ENCODE measurements at places on chromosomes 3 and 15. TPM values are rescaled to one million over a fixed set of nuclear protein-coding genes. Genes with fewer than 3 reads are reported as not detected.
A peak's percentile ranks its signal among the peaks of the same experiment; 100 is the strongest.

GRCh38 chr3:195438371-195438770 is 4.4 kb downstream of the ACAP2 start:
- no peak for DNase-seq

GRCh38 chr15:40336744-40337122 is 4.0 kb downstream of the CCDC9B start:
- no peak for DNase-seq

DNA sequence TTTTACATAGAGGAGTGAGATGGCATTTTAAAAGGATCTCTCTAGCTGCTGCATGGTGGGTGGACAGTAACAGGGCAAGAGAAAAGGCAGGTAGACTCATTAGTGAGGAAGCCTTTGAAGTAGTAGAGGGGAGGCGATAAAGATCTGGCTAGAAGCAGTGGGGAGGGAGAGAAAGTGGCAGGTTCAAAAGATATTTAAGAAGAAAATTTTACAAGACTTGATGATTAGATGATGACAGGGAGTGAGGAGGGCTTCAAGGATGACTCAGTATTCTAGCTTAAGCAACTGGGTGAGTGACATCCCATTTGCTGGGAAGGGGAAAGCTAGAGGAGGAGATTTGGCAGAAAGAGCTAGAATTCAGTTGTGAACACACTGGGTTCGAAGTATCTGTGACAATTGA is 3.8 kb upstream of the BRPF1 start:
- no peak for DNase-seq

- DNase-seq: peak; percentile 71
These were observed 202.5 kb upstream of the TLE3 start for GRCh38 chr15:70299931-70300869.

GRCh38 chr3:192494174-192494573 is 233.2 kb downstream of the FGF12 start:
- no peak for DNase-seq

DNA sequence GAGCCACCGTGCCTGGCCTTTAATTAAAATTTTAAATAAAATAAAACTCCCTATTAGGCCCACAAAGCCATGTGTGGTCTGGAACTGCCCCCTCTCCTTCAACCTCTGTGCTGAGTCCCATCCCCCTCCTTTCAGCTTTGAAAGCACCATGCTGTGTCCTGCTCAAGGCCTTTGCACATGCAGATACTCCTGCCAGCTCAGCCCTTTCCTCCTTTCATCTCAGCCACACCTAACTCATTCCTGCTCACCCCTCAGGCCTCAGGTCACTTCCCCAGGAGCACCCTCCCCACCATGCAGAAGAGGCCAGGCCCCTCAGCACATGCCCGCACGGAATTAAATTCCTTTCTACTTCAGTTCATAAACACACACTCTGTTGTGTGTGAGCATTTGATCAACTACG is 28.1 kb downstream of the ATRIP start:
- no peak for DNase-seq

DNA sequence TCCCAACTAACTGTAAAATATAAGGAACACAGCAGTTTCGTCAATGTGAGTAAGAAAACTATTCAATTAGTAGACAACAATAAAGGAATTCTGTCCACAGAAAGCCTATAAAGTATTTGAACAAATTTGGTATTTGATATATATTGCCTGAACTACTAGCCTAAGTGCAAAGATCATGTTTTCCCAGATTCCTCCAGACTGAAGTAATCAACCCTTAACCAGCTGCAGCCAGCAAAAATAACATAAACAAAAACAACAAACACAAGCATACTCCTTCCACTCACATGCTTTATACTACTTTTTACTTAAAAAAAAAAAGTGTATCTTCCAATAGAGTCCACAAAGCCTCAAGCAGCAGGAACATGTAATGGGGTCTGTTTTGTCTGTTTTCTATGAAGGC is 24.1 kb downstream of the PGBD4 start:
- DNase-seq: no peak

GRCh38 chr3:185342459-185343174 is 20.3 kb upstream of the MAP3K13 start:
- no peak for DNase-seq

- DNase-seq: no peak
These were observed 5.6 kb downstream of the LIMD1 start for GRCh38 chr3:45599984-45600650.

DNA sequence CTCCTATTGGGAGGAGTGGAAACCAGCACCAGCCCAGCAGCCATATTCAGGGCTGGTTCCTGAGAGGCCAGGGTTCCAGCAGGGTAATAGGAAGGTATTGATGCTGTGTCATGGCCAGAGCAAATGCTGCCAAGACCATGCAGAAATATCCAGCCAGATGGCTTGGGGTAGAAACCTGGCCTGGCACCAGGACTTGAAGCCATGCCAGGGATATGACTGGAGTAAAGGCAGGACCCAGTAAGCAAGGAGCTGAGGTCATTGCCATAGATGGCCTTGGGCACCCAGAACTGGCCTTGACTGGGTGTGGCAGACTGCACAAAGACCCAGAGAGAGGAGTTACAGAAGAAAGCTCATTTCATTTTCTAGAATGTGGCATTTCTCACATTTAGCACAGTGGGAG is 257.6 kb upstream of the GOLGA6L4 start:
- DNase-seq: no peak

GRCh38 chr3:53156368-53156834 is 4.6 kb upstream of the PRKCD start:
- DNase-seq: no peak

- DNase-seq: no peak
These were observed 5.3 kb downstream of the CPOX start for GRCh38 chr3:98588065-98588464.

- no peak for DNase-seq
These were observed 10.6 kb upstream of the POU1F1 start for GRCh38 chr3:87287011-87287410.

GRCh38 chr15:35834216-35834830 is 288.4 kb upstream of the DPH6 start:
- DNase-seq: no peak

DNA sequence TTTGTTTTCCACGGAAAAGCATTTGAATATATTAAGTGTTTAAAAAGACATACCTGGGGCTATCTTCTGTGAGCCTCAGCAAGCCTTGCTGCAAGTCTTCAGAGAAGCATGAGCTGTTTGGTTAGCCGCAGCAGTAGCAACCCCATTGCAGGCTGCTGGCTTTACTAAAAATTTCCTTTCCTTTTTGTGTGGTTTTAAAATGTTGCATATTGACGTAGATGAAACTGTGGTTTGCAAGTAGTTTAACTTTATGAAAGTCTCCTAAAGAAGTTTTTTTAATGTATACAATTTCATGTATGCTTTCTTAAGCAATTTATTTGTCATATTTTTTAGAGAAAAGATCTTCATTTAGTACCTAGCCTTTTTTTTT is at the start of gene GPR171:
TSS of gene GPR171 (minus strand) at position 166 of the 370 bp plus-strand sequence. CDS start 3,830 bp downstream, outside the sequence.
- DNase-seq: peak; percentile 72

- DNase-seq: no peak
These were observed 38.1 kb upstream of the LMOD3 start for GRCh38 chr3:69160525-69160924.

- DNase-seq: no peak
These were observed 828 bp downstream of the U2SURP start for GRCh38 chr3:143002083-143002712.

- no peak for DNase-seq
These were observed 123.2 kb downstream of the IGF1R start for GRCh38 chr15:98771541-98771940.

GRCh38 chr3:2655229-2655701 is 454.9 kb downstream of the IL5RA start:
- DNase-seq: no peak

GRCh38 chr3:171890398-171890797 is 47.2 kb downstream of the TMEM212 start:
- no peak for DNase-seq

GRCh38 chr3:40800343-40800742 is 275.6 kb downstream of the ZNF621 start:
- no peak for DNase-seq

- DNase-seq: no peak
These were observed 12.0 kb downstream of the TBC1D5 start for GRCh38 chr3:17730318-17730967.

- DNase-seq: no peak
These were observed 8.5 kb upstream of the LSAMP start for GRCh38 chr3:116453666-116454346.

- no peak for DNase-seq
These were observed 48.5 kb downstream of the TJP1 start for GRCh38 chr15:29773816-29774215.

DNA sequence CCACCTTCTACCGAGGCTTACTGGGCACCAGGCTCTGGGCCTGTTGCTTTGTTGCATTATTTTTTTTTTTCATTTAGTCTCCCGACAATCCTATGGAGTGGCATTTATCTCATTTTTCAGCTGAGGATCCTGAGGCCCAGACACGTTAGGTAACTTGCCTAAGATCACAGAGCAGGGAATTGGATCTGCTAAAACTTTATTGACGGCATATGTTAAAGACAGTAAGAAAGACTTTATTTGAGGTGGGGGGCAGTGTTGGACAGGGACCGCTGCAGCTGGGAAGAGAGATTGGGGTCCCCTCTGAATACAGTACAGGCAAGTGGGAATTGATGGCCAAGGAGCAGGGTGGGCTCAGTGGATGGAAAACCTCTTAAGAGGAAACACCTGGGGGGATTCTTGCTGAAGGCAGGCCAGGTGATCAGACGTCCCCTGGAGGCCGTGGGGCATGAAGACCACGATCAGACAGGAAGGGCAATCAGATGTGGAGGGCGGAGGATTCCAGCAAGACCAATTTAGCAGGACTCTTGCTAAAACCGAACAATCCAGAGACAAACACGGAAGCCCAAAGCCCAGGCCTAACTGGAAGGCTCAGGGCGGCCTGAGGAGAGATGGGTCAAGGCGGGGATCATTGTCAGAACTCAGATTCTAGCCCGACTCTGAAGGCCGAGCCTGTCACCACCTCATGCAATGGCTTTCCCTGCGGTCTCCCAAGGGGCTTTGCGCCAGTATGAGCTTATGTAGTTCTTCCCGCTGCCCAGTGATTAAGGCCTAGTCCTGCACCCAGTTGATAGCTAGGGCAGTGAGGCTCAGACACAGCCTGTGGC is 53.7 kb downstream of the RGMA start:
- DNase-seq: no peak

DNA sequence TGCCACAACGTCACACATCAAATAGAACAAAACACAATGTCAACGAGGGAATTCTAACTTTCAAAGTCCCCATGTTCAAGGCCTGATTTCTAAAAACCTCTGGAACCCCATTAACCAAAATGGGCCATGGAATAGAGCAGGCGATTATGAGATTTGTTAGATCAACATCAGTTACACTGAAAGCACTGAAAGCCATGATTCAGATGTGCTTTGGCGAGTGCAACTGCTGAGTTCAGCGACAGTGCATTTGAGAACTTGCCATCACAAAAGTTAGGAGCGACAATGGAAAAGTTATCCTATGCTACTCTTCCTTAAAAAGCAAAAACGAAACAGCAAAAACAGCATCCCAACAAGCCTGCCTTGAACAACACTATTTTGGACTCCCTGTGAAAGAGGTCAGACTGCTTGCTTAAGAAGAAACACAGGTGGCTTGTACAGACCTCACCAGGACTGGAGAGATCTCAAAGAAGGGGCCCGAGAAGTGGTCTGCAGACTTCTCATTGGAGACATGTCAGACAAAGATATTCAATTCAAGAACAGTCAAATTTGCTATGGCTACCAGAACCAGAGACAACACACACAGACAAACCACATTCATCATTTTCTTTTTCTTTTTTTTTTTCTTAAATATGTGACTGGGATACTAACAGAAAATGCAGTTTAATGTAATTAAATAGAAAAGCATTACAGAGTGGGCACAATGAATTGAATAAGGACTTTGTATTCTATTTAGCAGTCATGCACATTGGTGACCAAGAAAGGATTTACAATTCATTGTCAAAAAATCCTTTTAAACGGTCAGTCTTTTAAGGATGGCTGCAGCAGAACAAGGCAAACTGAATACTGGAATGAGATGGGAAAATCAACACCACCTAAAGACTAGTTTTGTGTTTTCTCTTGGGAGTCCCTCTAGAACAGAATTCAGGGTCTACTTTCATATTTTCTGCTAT is 20.9 kb downstream of the UQCC5 start:
- no peak for DNase-seq

- DNase-seq: no peak
These were observed 45.2 kb upstream of the LRRC58 start for GRCh38 chr3:120394347-120394746.

GRCh38 chr3:94394885-94395284 is 332.0 kb downstream of the NSUN3 start:
- no peak for DNase-seq

GRCh38 chr15:66908744-66909095 is 156.7 kb upstream of the SMAD3 start:
- DNase-seq: no peak

GRCh38 chr3:115922681-115923347 is 299.5 kb downstream of the GAP43 start:
- no peak for DNase-seq

- DNase-seq: no peak
These were observed 47.4 kb upstream of the PSMD6 start for GRCh38 chr3:64070704-64071103.

- no peak for DNase-seq
These were observed 100.4 kb downstream of the DAPK2 start for GRCh38 chr15:63945838-63946298.

GRCh38 chr3:22980346-22980745 is 222.8 kb upstream of the UBE2E2 start:
- DNase-seq: no peak

DNA sequence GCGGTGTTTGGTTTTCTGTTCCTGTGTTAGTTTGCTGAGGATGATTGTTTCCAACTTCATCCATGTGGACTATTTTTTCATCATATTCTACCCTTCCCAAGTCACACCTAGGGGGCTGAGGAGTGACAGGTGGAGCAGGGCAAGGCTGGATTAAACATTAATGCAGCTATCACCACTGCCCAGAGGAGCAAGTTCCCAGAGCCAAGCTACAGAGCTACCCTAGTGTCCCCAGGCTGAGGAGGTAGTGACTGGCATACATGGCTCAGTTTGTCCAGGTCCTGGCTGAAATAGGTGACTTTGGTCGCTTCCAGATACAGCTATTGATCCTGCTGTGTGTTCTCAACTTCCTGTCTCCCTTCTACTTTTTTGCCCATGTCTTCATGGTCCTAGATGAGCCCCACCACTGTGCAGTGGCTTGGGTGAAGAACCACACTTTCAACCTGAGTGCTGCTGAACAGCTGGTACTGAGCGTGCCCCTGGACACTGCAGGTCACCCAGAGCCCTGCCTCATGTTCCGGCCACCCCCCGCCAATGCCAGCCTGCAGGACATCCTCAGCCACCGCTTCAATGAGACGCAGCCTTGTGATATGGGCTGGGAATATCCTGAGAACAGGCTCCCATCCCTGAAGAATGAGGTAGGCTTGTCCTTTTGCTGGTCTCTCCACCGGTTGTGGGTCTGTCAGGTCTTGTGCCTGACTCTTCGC is at the start of gene SLC22A13:
TSS of gene SLC22A13 (plus strand) at position 209 of the 704 bp plus-strand sequence. CDS start at position 258, 49 bp downstream.
- no peak for DNase-seq

GRCh38 chr3:189076449-189076848 is 95.3 kb upstream of the TPRG1 start:
- no peak for DNase-seq

- DNase-seq: no peak
These were observed 7.5 kb downstream of the ZNF621 start for GRCh38 chr3:40532252-40532651.

The SNX22 gene
- total RNA-seq: 1.1 TPM

The UROC1 gene
- total RNA-seq: not detected

The INSYN1 gene
- total RNA-seq: not detected

The NDN gene
- total RNA-seq: 3.9 TPM

The COX5A gene
- total RNA-seq: 290 TPM

The GMNC gene
- total RNA-seq: not detected

The B3GNT5 gene
- total RNA-seq: 17.0 TPM

The IL17RD gene
- not detected for total RNA-seq

The CCDC13 gene
- total RNA-seq: 0.32 TPM

The FBXL2 gene
- total RNA-seq: not detected

The ACAP2 gene
- 38.2 TPM for total RNA-seq

The NEO1 gene
- 5.6 TPM for total RNA-seq

The LRRC15 gene
- total RNA-seq: not detected
